ENCODE measurements at places on chromosomes 2 and 18.

DNA sequence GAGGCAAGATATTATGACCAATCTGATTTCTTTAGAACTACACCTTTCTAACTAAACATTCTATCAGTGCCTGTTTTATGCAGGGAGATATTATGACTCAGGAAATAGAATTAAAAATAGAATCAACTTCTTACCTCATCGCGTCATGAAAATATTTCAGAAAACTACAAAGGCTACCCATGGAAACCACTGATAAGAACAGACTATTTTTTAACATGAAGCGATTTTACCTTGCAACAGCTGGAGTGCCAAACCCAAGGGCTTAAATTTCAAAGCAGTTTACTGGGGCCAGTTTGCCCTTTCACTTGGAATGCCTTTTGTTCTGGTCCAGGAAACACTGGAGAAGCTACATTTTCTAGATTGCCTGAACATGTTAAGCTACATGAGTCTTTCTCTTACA lies 304.8 kb upstream of the CCDC68 start:
- DNase-seq, result no peak

DNA sequence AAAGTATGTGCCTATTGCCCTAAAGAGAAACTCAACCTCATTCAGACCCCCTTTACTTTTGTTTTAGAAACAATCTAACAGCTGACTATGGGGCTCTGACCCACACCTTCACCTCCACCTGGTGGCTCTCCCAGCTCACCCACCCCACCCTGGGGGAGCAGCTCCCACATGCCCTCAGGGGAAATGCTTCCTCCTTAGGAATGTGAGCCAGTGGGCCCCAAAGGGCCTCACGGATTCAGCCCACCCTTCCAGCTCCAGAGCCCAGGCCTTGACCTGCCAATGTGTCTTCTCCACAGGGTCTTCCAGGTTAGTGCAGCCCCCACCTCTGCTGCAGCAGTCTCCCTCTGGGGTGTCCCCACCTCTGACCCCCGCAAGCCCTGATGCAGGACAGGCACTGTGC lies 680.1 kb upstream of the RAB6C start:
- DNase-seq, result no peak

GRCh38 chr2:117794668-117795067 lies 19.8 kb upstream of the DDX18 start:
- no peak for DNase-seq

DNA sequence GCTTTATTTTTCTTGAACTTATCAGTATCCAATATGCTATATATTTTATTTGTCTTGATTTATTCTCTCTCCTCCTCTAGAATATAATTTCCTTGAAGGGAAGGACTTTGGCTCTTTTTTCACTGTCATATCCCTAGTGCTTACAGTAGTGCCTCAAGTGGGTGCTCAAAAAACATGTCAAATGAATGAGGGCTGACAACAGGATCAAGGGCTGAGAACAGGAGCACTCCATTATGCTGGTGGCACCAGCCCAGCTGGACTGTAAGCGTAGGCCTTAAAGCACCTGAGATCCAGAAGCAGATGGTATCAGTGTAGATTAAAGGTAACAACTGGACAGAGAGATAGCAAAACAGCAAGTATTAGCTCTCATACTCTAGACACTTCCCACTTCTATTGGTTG lies 46.3 kb downstream of the PMS1 start:
- DNase-seq, result no peak

DNA sequence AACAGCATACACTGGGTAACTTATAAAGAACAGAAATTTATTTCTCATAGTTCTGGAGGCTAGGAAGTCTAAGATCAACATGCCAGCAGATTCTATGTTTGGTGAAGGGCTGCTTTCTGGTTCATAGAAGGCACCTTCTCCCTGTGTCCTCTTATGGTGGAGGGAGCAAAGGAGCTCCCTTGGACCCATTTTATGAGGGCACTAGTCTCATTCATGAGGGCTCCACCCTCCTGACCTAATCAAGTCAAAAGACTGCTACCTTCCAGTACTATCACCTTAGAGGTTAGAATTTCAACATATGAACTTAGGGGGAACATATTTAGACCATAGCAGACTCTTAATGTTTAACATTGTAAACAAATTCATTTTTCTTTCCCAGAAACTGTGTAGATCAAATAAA lies 54.5 kb downstream of the ACVR1C start:
- no peak for DNase-seq

Measured in thoracic aorta (tissue), 2 donors.